Cardiac muscle cell (in vitro differentiated cells and primary cell): ENCODE measurements at places on chromosomes 1 and 21.

DNA sequence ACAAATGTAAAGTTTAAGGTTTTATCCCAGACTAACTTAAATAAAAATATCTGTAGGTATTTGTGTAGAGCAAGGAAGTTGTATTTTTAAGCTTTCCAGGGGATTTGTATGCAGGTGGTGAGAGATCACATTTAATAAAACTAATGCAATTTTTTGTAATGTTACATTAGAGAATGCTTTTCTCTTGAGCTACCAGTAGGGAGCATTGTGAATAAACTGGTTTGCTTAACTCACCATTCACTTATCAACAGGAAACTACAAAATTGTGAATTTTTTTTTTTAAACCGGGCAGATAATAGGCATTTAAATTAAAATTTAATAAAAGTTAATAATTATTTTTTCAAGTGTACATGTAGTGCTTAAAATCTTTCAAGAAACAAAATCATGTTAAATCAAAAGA lies 78.6 kb downstream of the IVNS1ABP start:
- H3K27ac ChIP-seq = no peak overlapping the region
- H3K4me1 ChIP-seq = peaks cover 17% of the 10 kb centered on the region
- peaks cover 23% of the 10 kb centered on the region for H3K27me3 ChIP-seq

GRCh38 chr1:32361308-32361673 lies 994 bp downstream of the FAM229A start:
- DNase-seq = no peak
- H3K27me3 ChIP-seq = no peaks in the 10 kb centered on the region
- peaks cover 4% of the 10 kb centered on the region for H3K36me3 ChIP-seq
- no peak overlapping the region for H3K27ac ChIP-seq

DNA sequence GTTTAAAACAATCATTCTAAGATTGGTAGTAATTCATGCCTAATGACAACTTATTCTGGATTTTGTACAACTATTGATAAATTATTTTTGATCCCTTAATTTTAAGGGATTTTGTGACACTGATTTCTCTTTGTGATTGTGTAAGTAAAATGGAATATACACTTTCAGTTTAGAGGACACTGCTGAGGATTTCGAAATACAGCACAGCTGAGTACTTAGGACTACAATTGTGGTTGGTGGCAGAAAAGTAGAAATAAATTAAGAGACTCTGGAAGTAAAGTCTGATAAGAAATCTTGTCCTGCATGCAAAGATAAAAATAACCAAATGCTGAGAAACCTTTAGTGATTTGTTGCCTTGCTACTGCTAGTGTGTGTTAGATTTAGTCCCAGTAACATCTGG lies 40.0 kb downstream of the TYW3 start:
- peaks cover 13% of the 10 kb centered on the region for H3K4me1 ChIP-seq
- no peaks in the 10 kb centered on the region for H3K27me3 ChIP-seq
- no peak overlapping the region for H3K4me3 ChIP-seq
- H3K36me3 ChIP-seq = no peaks in the 10 kb centered on the region
- DNase-seq = no peak
- no peak overlapping the region for H3K27ac ChIP-seq

DNA sequence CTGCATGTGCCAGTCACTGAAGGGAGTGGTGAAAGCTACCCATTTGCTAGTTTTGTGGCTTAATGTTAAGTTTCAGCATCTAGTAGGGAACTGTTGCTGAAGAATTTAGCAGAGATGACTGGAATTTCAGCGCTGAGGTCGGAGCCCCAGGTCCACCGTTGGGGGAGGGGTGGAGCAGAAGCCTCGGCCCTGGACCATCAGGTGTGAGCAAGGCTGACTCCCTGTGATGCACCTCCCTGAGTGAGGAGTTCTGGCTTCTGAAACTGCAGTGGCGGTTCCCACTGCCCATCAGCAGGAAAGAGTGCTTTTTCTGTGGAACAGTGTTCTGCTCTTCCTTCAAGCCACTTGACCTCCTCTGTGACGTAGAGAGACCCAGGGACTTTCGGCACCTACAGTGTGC lies 1.3 kb downstream of the NOS1AP start:
- no peak overlapping the region for H3K27ac ChIP-seq
- peaks cover 26% of the 10 kb centered on the region for H3K4me1 ChIP-seq
- no peak for DNase-seq
- no peaks in the 10 kb centered on the region for H3K36me3 ChIP-seq
- H3K27me3 ChIP-seq = no peaks in the 10 kb centered on the region

GRCh38 chr1:205249651-205250050 lies 21.9 kb downstream of the TMCC2 start:
- H3K4me1 ChIP-seq = peaks cover 15% of the 10 kb centered on the region
- DNase-seq = no peak
- no peak overlapping the region for H3K4me3 ChIP-seq
